ENCODE measurements at places on chromosomes 6 and 20.

- no peak for DNase-seq
Measured at GRCh38 chr6:87164004-87164403, 8.6 kb downstream of the ZNF292 start.

DNA sequence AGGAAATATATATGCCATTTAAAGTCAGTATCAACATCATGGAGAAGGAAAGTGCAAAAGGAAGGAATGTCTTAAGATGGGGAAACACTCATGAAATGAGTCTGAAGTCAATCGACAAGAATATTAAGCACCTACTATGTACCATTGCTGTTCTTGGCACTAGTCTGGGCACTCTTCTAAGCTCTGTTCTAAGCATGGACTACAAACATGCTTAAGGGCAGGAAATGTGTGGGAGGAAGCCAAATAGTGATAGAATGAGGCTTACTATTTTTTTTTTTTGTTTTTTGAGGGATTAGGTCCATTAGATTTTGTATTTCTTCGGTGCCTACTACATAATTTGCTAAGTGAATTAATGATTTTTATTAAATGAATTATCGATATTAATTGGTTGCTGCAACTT is 83.8 kb upstream of the SUPT3H start:
- DNase-seq, result no peak

DNA sequence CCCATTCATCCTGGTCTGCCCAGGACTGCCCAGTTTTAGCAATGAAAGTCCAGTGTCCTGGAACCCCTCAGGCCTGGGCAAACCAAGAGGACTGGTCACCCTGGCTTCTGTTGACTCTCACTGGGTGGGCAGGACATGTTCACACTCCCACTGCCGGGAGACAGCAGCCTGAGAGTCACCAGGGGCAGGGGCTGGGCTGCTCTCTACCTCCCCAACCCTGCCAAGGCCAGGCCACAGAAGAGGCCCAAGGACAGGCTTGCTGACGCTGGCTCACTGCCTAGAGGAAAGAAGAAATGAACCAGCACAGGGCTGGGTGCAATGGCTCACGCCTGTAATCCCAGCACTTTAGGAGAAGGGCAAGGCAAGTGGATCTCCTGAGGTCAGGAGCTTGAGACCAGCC is 36.9 kb downstream of the C20orf203 start:
- no peak for DNase-seq

- no peak for DNase-seq
Measured at GRCh38 chr6:148839044-148839443, 92.2 kb downstream of the UST start.

DNA sequence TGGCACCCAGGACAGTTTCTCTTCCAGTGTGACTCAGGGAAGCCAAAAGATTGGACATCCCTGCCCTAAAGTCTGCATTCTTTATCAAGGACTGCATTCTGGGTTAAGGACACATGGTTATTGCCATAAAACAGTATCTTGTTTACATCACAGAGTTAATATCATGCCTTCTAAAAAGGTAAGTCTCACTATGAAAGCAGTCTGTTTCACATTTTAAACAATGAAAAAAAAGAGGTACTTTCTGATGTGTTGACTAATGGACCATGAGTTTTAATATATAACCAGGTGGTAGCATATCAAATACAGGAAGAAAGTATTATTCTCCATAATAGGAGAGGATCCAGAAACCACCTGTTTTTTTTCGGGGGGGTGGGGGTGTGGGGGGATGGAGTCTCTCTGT is 93.7 kb downstream of the TIAM2 start:
- no peak for DNase-seq

DNA sequence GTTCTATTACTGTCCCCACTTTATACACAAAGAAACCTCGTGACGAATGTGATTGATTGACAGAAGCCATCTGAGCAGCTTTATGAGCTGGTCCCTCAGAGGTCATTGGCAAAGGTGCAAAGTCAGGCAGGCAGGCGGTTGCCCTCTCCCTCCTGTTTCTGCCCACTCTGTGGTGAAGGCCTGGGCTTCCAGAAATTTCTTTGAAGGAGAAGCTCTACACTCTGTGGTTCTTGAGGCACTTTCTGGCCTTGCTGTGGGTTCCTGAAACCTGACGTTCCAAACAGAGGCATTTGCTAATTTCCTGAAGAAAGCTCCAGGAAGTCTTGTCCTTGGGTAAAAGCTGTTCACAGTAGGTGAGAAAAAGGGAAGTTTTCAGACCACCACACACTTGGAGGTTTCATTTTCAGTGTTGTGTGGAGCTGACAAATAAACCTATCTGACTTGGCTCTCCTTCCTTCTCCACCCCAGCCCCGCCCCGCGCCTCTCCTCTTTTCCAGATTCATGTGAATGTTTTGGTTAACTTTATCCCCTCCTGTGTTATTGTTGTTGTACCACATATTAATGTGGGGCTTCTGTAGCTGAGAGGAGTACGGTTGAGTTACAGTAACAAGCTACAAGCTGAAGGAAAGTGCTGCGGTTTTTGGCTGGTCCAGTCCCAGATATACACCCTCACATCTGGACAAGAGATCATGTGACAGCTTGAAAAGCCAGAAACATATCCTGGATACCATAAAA is 274.1 kb downstream of the CLIC5 start:
- DNase-seq, result no peak

DNA sequence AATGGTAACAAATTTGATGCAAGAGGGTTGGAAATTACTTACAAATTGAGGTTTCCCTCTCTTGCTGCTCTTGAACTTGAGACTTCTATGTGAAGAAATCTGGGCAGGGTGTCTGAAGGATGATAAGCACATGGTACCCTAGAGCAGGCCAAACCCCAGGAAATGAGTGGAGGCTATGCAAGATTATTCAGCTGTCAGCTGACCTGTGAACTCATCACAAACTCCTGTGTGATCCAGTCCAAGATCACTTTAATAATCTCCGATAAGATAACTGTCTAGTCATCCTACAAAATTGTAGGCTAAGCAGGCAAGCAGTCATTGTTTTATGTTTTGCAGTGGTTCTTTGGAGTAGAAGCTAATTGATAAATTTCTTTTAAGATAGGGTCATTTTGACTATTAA is 213.1 kb downstream of the BTBD3 start:
- no peak for DNase-seq

DNA sequence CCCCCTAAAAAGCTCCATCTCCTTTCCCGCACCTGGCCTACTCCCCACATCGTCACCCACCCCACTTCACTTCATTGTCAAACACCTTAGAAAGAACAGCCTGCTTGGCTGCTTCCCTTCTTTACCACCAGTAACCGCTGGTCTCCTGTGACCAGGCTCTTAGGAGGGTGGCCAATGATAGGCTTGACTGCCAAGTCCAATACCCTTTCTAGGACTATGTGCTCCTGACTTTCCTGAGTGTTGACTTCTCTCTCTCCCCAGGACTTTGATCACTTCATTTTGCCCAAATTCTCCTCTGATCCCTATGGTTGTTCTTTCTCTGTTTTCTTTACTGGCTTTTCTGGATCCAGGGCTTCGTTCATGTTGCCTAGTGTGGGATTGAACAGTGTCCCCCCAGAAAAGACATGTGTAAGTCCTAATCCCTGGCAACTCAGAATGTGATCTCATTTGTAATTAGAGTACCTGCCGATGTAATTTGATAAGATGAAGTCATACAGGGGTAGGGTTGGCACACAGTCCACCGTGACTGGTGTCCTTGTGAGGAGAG is 254.0 kb downstream of the GMDS start:
- no peak for DNase-seq

DNA sequence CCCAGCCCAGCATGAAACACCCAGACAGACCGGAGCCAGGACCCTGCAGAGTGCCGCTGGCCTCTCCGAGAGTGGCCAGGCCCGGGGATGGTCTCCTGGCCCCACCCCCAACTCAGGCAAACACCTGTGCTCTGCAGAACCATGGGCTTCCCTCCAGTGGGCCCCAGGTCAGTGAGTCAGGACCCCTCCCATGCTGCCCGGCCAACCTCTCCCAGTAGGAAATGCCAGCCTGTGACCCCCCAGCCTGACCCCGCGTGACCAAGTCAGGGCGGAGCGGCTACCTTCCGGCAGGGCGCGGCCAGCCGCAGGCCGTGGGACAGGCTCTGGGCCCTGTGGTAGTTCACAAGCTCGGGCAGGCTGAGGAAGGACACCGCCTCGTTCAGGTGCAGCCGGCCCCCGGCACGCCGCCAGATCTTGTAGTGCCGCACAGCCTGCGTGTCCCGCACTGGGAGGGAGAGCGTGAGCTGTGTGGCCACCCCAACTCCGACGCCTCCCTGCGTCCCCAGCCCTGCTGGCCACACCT is 3.2 kb downstream of the PTK6 start:
- DNase-seq, result no peak

GRCh38 chr6:131875647-131876046 is 67.8 kb downstream of the ENPP1 start:
- DNase-seq, result no peak

- no peak for DNase-seq
Measured at GRCh38 chr6:170212051-170212756, 78.7 kb downstream of the DLL1 start.

GRCh38 chr6:104548297-104548696 is 311.4 kb downstream of the HACE1 start:
- DNase-seq, result no peak

GRCh38 chr6:136250686-136251008 is 536 bp upstream of the MTFR2 start:
- no peak for DNase-seq

GRCh38 chr20:32130352-32130751 is 20.8 kb downstream of the TM9SF4 start:
- no peak for DNase-seq

DNA sequence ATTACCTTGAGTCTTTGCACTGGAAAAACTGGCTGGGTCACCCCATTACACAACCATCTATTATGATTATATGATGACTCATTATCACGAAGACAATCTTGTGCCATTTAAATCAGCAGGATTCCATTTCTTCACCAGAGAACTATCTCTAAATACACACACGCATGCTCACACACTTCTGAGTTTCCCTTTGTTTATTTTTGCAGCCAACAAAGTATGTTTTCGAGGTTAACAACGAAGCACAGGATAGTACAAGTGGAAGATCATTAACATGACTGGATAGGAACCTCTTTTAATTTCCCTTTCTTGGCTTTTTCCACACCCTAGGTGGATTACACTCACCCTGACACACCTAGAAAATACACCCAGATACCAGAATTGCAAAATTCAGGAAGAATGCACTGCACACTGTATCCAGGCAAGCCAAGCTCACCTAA is 18.9 kb downstream of the PERP start:
- peak; percentile 59 for DNase-seq

DNA sequence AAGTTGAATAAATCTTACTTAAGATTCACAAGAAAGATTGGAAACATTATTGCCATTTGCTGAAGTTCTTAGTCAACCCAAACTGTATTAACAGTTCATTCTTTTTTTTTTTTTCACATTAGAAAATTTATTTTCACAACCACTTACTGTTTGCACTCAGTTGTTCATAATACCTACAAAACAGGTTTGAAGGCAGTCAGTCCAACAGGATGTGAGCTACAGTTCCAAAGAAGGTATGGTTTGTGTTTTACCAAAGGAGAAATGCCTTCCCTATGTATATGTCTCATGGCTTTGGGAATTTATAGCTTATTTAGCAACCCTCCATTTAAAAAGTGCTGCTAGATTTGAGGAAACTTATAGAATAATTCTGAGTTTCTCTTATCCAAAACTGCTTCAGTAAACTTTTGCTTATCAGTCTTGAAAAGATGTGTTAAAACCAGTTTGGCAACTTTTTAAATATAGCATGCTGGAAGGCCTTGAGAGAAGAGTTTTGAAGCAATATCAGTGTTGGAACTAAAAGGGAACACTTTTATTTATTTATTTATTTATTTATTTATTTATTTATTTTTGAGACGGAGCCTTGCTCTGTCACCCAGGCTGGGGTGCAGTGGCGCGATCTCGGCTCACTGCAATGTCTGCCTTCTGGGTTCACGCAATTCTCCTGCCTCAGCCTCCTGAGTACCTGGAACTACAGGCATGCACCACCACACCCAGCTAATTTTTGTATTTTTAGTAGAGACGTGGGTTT is 46.8 kb upstream of the RREB1 start:
- no peak for DNase-seq

- no peak for DNase-seq
Measured at GRCh38 chr20:39066471-39067242, 104.5 kb downstream of the DHX35 start.

GRCh38 chr20:42366626-42367025 is 748.4 kb upstream of the CHD6 start:
- no peak for DNase-seq

DNA sequence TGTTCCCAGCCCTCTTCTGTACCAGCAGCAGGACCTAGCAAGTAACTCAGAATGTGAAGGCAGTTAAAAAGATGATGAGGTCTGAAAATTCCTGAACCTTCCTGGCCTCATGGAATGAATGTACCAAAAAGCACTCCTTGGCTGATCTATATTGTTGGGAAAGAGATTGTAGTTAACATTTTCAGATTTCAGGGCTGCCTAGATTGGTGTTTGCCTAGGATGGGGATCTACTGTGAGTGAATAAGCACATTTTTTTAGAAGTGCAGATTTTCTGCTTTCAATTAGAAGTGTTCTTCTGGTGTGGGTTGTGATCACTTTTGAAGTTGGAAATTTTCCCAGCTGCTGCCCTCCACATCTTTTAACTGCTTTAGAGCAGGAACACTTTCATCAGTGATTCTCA is 6.2 kb downstream of the MYLIP start:
- no peak for DNase-seq

DNA sequence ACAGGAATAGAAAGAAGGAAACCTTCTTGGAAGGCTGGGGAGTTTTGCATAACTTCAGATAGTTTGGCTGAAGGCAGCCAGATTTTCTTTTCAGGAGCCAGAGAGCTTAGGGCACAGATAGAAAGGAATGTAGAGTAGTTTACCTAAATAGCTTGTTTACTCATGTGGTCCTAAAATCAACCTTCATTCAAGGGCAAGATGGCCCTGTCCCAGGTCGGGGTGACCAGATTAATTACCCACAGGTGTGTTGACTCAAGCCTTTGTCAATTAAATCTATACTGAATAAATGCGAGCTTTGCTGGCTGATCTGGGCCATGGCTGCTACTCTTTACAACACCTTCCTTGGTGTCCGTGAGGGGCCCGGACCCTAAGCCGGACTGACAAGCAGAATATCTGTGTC is 792.0 kb upstream of the MAN1A1 start:
- DNase-seq, result no peak

- DNase-seq, result no peak
Measured at GRCh38 chr6:31321820-31322219, 35.2 kb downstream of the HLA-B start.

GRCh38 chr6:24183584-24183983 is 57.6 kb downstream of the NRSN1 start:
- no peak for DNase-seq
